Lung (tissue), 17 donors: ENCODE measurements at places on chromosomes 7 and 10.

DNA sequence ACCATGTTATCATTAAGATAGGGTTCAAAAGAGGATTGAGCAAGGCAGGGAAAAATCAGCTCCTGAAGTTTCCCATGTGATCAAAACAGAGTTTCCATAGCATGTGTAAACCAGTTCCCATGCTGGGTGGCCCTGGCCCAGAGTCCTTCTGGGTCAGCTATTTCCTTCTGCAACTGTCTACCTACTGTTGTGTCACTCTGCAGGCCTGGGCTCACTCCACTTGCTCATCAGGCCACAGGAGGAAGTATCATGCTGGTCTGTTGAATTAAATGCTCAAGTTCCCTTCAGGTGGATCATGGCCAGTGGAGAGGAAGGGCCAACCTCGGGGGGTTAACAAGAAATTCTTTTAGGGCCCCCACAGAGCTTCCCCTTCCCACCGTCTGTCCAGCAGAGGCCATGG, 104.7 kb downstream of the GFRA1 start:
- DNase-seq, result no peak

DNA sequence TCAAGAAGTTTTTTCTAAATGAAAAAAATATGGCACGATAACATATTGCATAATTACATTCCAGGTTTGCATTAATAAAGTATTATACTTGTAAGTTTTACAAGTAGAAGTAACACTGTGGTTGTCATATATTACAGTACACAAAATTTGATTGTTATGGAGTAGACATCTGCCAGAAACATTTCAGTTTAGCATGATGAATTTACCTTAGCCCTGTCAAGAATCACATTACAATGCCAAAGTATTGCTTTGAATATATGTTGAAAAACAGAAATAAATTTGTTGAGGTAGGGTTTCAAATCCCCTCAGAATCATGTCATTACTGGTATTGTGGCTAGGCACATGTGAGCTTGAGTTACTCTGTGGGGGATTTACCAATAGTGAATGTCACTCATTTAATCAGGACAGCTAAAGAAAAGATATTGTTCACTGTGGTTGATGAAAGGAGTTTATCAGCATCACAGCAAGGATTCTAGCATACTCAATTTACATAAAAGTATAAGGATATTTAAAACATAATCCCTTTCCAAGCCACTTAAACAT, 112.1 kb downstream of the MDFIC start:
- DNase-seq, result no peak

DNA sequence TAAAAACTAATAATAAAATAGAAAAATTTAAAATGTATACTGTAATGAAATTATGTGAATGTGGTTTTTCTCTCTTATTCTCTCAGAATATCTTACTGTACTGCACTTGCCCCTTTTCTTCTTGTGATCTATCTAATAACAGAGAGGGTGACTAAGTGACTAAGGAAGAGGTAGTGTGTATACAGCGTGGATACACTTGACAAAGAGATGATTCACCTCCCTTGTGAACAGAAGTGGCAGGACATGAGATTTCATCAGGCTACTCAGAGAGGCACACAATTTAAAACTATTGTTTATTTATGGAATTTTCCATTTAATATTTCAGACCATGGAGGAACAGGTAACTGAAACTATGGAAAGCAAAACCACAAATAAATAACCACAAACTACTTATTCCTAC, 806.6 kb upstream of the GHITM start:
- no peak for DNase-seq

GRCh38 chr10:44955413-44956070, 4.1 kb upstream of the RASSF4 start:
- no peak for DNase-seq

DNA sequence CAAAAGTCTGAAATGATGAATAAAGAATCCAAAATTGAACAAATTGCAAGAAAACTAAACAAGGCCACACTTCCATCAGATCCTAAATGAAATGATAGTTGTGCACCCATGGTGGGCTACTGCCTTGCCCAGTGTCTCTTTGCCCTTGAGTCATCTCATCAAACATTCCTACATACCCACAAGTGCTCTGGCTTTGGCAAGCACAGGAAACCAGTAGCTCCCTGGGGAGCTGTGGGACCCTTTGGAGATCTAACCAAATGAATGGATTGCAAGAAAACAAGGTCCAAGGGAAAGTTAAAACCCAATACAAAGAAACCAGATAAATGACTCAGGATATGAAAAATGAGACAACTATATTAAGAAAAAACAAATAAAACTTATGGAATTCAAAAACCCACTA, 129.8 kb upstream of the TMEM229A start:
- no peak for DNase-seq

DNA sequence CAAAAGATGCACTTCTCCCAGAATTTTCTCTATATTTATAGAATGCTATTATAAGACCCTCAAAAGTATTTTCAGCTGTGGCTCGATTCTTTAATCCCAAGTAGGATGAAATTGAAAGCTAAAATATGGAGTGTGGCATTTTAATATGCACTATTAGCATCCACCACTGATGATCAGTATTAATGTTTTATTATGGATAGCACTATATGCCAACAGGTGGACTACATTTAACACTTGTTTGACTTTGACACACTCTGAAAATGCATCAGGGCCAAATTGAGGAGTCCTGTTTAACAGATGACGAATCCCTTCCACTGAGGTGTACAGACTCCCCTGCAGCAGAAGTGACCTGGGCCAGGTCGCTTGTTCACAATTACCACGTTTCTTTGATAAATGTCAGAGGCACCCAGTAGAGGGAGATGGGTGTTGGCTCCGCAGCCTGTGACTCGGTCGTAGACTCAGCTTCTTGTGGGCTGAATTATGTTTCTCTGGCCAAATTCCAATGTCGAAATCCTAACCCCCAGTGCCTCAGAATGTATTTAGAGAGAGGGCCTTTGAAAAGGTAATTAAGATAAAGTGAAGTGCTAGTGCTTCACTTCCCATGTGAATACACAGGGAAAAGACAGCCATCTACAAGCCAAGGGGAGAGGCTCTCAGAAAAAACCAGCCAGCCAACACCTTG, 48.1 kb downstream of the WIPF3 start:
- DNase-seq, result peak; percentile 36

- DNase-seq, result no peak
Measured at GRCh38 chr10:75861582-75861981, 430.2 kb downstream of the LRMDA start.

- DNase-seq, result no peak
Measured at GRCh38 chr7:5303061-5303460, 20.3 kb downstream of the SLC29A4 start.

- no peak for DNase-seq
Measured at GRCh38 chr10:124181656-124182055, 88.3 kb upstream of the CHST15 start.
